Left cardiac atrium (tissue), 4 donors: ENCODE measurements at places on chromosomes 16 and 17.

DNA sequence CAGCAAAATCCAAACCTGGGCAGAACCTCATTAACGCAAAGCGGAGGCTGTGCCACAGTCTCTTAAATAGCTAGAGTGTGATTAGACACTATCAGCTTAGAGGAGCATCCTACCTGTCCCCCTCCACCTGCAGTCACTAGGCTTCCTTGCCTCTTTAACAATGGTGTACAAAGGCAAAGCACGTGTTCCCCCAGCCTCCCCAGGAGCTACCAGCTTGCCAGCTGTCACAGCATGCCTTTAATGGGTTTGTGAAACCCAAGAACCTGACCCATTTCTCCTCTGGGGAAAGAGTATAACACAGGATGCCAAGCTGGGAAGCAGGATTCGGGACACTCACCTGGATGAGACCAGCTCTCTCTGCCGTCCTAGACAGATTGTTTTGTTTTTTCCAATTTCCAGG lies 37.2 kb upstream of the TBX2 start:
- DNase-seq, result no peak

- DNase-seq, result no peak
Observed at GRCh38 chr17:41919840-41920579, 1.3 kb upstream of the ACLY start.

DNA sequence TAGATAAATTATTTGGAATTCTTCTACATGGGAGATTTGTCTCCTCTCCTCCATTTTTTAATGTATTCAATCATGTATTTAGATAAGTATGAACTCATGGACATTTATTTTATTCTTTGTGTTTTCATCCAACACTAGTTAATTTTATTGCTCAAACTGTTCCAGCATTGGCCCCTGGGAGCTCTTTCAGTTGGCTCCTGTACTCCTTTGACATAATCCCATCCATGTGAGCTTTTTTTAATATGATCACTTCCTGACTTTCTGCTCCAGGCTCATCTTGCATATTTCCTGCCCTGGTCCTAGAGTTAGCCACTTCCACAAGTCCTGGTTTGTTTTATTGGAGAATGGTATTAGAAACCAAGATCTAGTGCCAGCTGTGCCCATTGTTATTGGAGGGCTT lies 419.0 kb upstream of the CDH11 start:
- no peak for DNase-seq

DNA sequence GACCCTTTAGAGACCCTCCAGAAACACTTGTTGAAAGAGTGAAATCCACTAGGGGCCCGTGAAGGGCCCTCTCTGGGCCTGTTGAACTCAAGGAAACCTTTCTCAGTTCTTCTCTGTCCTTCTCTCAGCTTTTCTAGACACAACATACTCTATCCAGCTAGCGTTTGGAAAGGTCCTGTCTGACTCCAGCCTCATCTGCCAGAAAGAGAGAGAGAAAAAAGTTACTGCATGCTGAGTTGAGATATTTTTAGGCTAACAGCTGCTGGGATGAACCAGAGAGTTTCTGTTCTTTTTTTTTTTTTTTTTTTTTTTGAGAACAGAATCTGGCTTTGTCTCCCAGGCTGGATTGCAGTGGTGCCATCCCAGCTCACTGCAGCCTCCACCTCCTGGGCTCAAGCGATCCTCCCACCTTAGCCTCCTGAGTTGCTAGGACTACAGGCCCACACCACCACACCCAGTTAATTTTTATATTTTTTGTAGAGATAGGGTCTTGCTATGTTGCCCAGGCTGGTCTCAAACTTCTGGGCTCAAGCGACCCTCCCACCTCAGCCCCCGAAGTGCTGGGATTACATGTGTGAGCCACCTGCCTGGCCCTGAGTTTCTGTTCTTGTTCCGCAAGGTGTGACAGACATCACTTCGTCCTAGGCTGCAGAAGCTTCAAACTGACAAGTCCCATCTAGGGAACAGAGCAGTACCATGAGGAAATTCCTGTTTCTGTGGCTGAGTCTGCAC lies 14.9 kb upstream of the TEX2 start:
- DNase-seq, result no peak

- no peak for DNase-seq
Observed at GRCh38 chr17:65634533-65634932, 73.1 kb upstream of the AXIN2 start.

GRCh38 chr16:83160287-83161020 lies 533.7 kb downstream of the CDH13 start:
- DNase-seq, result no peak

DNA sequence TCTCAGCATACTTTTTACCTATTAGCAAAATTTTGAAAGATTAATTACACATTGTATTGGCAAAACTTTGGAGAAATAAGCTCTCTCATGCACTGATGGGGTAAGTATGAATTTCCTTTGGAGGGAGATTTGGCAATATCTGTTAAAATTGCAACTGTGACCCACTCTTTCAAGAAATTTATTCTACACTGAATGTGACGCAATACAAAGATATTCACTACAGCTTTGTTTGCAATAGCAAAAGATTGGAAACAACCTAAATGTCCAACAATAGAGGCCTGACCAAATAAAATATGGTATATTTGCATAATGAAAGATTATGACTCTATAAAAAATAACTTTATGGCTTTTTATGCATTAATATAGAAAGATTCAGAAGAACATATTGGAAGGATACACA lies 363.5 kb downstream of the GRIN2A start:
- no peak for DNase-seq

GRCh38 chr16:30491744-30492308 lies 19.3 kb downstream of the ITGAL start:
- DNase-seq, result no peak

GRCh38 chr17:78819806-78820792 lies 20.5 kb downstream of the USP36 start:
- DNase-seq, result no peak

GRCh38 chr17:57341611-57342540 lies 85.6 kb downstream of the MSI2 start:
- DNase-seq, result no peak

DNA sequence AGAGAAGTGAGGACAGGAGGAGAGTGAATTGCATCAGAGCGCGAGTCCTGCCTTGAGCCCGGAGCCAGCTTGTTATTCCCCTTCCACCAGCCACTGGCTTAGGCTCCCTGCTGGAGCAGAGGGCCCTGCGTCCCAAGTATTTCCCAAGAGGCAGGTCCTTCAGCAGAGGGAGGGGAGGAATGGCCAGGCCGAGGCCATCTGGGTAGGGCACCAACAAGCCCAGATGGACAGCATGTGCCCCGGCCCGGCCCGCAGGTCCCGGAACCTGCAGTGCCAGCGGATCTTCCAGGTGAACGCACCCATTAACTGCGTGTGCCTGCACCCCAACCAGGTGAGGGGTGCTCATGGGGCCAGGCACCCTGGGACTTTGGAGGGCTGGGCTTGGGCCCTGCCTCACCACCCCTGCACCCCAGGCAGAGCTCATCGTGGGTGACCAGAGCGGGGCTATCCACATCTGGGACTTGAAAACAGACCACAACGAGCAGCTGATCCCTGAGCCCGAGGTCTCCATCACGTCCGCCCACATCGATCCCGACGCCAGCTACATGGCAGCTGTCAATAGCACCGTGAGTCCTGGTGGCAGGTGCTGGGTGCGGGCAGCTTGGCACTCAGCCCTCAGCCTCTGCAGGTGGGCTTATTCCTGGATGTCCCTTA lies 1.7 kb downstream of the MLST8 start:
- DNase-seq, result no peak

DNA sequence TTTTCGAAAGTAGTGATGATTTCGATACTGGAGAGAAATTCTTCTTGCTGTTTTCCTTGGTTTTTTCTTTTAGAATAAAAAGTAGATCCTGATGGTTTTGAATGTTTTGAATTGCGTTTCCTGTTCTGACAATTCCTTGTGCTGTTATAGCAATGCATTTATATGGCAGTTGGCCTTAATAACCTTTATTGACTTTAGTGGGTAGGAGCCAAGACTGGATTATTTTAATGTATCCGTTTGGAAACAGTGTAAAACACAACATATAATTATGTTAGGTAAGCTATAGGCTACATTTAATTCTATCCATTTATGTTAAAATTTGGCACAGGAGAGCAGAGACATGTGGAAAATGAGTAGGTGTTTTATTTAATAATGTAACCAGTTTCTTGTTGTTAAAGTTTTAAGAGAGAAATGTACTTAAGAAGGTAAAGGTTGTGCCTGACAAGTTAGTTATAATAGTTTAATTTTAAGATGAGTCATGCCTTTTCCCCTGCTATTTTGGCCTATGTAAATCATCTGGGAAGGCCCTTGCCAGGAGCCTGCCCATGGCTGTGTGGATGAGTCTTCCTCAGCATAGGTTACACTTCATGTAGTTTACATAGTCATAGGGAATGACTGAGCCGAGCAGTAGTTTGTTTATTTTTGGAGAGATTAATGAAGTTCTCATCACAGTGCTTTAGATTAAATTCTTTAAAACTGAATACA lies 189.9 kb downstream of the FTO start:
- peak; percentile 26 for DNase-seq

DNA sequence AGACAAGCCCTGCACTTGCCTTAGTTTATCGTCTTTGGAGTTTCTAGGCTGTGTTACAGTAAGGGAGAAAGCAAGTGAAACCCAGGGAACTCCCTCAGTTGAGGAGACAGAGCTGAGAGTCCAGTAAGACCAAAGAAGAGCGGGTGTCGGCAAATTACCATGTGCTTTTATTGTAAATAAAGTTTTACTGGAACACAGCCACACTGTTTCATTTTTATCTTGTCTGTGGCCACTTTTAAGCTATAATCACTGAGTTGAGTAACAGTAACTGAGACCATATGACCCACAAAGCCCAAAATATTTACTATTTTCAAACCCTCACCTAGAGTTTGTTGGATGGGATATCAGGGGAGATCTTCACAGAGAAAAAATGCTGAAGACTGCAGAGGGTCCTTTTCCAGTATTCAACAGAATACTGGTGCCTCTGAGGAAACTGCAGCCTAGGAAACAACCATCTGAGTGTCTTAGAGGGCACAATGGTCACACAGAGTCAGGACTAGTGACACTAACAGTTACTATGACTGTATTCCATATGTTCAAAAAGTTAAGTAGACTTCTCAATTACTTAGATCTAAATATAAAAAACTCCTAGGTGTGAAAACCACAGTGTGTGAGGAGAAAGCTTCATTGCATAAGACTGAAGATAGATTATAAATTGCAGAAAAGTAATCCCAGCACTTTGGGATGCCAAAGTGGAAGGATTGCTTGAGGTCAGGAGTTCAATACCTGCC lies 351.1 kb upstream of the TBX2 start:
- DNase-seq, result no peak

- DNase-seq, result no peak
Observed at GRCh38 chr16:824194-824593, 23.7 kb upstream of the GNG13 start.

DNA sequence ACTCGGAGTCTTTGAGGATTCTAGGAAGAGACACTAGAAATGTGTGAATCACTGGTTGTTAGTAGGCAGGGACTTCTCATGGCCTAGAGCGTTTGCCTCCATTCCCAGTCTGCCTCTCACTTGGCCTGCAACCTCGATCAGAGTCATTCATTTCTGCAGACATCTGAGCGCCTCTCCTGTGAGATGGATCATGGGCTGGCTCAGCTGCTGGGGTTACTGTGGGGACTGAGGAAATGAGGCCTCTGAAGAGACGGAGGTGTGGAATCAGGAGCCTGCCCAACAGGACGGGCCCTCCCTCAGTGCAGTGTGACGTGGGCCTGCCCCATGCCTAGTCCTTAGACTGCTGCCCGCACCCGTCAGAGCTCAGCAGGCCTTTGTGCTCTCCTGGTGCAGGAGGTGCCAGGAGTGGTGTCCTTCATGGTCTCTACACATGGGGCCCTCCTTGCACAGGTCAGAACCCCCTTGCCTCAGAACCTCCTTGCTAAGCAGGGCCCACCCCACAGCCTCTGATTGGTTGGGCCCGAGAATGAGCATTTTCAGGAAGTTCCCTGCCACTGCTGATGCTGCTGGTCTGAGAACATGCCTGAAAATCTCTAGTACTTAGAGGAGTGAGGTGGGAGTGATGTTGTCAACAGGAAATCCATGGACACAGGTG lies 99.4 kb downstream of the NPIPB11 start:
- DNase-seq, result no peak

- peak; percentile 59 for DNase-seq
Observed at GRCh38 chr16:58026139-58026704, 668 bp downstream of the MMP15 start.

GRCh38 chr17:80017226-80018010 lies 18.3 kb downstream of the TBC1D16 start:
- DNase-seq, result no peak

DNA sequence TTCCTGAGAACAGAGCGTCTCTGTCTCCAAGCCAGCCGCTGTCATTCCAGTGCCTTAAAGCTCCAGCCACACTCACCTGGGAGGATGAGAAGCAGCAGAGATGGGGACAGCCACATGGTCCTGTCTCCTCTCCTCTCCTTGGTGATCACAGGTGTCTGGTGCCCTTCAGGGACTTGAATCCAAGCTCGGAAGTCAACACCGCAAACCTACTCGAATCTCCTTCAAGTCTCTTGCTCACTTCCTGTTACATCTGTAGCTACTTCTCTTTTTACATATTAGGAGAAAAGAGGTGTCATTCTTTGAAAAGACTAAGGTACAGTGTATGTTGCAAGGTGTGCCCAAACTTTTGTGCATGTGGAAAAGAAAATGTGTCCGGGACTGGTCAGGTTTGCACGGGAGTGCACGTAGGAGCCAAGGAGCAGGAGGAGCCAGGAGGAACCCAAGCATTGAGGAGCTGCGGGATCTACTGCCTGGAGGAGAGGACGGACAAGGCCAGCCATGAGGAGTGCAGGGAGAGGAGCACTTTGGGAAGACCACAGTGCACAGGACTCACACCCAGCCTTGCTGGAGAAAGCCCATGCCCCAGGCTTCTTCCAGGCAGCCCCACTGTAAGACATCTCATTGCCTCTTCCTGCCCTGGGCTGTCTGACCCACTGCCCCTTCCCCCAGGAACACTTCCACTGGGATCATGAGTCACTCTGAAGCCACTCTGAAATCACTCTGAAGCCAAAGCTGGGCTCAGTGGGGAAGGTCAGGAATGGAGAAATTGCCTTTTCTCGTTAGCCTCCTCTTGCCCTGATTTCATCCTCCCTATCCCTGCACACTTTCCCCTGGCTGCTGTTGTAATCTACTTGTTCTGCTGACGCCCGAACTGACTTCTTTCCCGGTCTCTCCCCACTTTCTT lies at the start of gene CD300LD:
Gene CD300LD (minus strand): TSS at position 197 of the 904 bp plus-strand sequence. CDS start 81 bp downstream, at position 116.
- no peak for DNase-seq

DNA sequence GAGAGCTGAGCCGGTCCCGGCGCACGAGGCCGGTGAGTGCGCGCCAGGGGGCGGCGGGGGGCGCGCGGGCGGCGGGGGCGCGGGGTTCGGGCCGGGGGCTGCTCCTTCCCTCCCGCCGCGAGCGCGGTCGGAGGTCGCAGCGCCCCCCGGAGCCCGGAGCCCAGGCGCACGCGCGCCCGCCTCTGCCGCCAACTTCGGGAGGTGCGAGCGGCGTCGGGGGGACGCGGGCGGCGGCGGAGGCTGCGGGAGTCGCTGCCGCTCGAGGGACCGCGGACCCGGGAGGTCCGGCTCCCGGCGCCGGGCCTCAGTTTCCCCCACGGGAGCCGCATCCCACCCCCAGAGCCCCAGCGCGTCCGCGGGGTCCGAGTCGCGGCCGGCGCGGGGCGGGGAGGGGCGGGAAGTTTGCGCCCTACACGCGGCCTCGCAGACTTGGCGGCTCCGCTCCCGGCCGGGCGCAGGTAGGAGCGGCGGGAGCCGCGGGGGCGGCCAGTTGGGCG lies at the start of gene PRR35:
Gene PRR35 (plus strand): TSS at position 191 of the 497 bp plus-strand sequence. CDS start 2,901 bp downstream, outside the sequence.
- DNase-seq, result no peak
